ENCODE measurements at places on chromosomes 16 and 17. TPM values are rescaled to one million over a fixed set of nuclear protein-coding genes. Genes with fewer than 3 reads are reported as not detected.

The SLC6A4 gene
- 0.13 TPM for total RNA-seq

The MPP3 gene
- 9.9 TPM for total RNA-seq

The CD300LB gene
- 0.17 TPM for total RNA-seq

The SYNGR3 gene
- total RNA-seq, result 2.1 TPM

The SBK1 gene
- total RNA-seq, result 0.78 TPM

The CLEC19A gene
- not detected for total RNA-seq

- no peak for DNase-seq
Measured at GRCh38 chr17:35163886-35164285, 16.3 kb downstream of the UNC45B start.

DNA sequence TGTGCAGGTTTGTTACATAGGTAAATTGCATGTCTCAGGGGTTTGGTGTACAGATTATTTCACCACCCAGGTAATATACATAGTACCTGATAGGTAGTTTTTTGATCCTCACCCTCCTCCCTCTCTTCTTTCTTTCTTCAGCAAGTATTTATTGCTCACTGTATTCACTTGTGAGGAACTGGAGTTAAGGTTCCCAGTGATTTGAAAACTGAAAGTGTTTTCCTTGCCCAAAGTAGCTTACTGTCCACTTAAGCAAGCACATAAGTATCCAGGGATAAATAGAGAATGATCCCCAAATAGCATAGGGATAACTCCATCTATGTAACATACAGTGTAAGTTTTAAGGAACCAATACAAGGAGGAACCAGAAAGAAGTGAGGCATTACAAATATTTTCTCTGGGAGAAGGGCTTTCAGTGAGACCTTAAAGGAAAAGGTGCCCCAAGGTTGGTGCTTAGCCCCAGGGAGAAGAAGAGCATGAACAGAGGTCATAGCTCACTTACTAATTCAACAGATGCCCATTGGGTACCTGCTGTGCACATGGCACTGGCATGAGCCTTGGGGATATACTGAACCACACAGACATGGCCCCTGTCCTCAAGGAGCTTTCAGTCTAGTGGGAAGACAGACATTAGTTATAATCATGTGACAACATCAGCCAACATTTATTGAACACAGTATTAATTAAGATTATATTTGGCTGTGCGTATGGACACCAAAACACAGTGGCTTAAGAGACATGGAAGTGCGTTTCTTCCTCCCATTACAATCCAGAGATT, 17.0 kb downstream of the MYL4 start:
- no peak for DNase-seq

DNA sequence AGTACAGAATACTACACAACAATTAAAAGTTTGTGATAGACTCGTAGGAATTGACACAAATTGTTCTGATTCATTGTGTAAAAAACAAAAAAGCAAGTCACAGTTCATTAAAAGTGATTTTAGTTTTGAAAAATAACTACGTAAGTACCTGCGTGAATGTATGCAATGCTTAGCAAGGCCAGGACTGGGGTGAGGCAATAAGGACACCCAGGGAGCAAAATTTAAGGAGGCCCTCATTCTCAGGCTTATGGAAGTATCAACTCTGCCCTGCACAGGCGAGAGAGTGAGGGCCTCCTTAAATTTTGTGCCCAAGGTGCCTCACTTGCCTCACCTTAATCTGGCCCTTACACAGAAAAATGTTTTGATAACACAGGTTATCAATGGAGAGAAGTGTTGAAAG, 31.4 kb downstream of the NOG start:
- no peak for DNase-seq

GRCh38 chr16:4982056-4982867, 24.1 kb downstream of the SEC14L5 start:
- no peak for DNase-seq

DNA sequence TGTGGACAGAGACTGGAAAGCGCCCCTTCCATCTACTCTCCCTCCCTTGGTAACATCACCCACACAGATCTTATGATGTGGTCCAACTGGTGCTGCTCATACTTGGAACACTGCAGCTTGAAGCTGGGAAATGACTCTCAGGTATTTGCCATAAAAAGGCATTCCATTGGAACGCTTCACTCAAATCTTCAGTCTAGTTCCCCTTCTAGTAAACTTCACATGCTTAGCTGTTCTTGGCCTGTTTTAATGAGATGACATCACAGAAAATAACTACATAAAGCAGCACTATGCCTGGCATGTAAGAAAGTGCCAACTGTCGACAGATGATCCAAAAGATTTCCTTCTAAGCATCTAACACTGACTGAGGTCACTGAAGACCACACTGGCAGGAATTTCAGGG, 9.3 kb downstream of the ZNF263 start:
- DNase-seq, result no peak

GRCh38 chr16:81866820-81867440, 87.8 kb downstream of the PLCG2 start:
- DNase-seq, result no peak

DNA sequence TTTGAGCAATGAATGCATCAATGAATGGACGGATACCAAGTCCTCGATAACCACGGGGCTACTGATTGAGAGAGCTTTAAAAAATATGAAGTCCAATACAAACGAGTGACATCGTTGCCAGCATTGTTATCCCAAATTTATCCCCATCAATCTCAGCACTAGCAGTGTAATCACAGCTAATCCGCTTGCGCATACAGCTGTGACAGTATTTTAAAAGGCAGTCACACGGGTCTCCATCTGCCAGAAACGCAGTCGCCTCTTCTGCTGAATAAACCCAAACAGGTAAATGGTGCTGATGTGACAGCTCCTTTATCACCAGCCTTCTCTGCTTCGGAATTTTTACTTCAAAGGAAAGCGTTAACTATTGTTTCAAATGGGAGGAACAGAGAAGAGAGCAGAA, 311.1 kb downstream of the XYLT1 start:
- DNase-seq, result no peak

GRCh38 chr16:24836836-24837235, 8.9 kb upstream of the SLC5A11 start:
- no peak for DNase-seq

- DNase-seq, result no peak
Measured at GRCh38 chr16:56993204-56993603, 3.8 kb downstream of the NLRC5 start.

GRCh38 chr16:72302332-72302731, 130.4 kb upstream of the PMFBP1 start:
- no peak for DNase-seq

GRCh38 chr16:2206420-2206779, 1.1 kb downstream of the MLST8 start:
- no peak for DNase-seq

DNA sequence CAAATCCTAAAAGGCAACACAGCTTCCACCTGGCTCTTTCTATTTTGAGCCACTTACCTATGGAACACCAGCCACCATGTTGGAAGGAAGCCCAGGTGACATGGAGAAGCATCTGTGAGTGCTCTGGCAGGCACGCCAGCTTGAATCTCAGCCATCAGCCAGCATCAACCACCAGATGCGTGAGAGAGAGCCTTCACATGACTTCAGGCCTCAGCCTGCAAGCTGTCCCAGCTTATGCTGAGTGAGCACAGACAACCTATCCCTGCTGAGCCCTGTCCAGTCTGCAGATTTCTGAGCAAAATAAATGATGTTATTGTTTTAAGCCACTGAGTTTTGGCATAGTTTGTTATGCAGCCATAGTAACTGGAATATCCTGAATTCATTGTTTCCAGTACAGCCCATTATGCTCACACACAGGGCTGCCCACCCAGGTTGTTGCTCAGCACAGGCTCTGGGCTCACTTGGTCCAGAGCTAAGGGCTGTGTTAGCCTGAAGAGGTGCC, 35.1 kb downstream of the TMEM238L start:
- DNase-seq, result no peak
